ENCODE measurements at places on chromosomes 1 and 21.

- DNase-seq, result peak; percentile 13
Observed at GRCh38 chr1:231194843-231195516, 33.1 kb downstream of the TRIM67 start.

- DNase-seq, result no peak
Observed at GRCh38 chr1:229325853-229326487, 16.9 kb downstream of the CCSAP start.

- no peak for DNase-seq
Observed at GRCh38 chr1:153364766-153365666, 7.4 kb downstream of the S100A9 start.

DNA sequence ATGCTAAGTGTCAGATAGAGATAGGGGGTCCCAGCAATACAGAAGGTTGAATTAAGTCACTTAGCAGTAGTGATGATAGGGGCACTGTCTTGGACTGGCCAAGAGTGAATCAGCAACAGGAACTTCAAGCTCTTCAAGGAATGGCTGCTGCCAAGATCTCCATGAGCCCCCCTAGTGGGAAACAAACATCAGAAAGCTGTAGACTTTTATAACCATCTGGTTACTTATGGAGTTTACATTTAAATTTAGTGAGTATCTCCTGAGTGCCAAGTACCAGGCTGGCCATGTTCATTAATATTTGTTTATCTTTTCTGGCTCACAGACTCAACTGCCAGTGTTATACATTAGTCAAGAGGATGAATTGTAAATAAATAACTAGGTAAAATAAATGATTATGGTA lies 327.3 kb downstream of the TTLL7 start:
- no peak for DNase-seq

GRCh38 chr1:87683196-87683956 lies 354.7 kb downstream of the LMO4 start:
- no peak for DNase-seq

GRCh38 chr1:100134872-100135271 lies 1.9 kb downstream of the TRMT13 start:
- no peak for DNase-seq

- peak; percentile 17 for DNase-seq
Observed at GRCh38 chr21:25457411-25457810, 149.9 kb downstream of the MRPL39 start.

GRCh38 chr1:194159941-194160340 lies 973.5 kb upstream of the B3GALT2 start:
- no peak for DNase-seq

DNA sequence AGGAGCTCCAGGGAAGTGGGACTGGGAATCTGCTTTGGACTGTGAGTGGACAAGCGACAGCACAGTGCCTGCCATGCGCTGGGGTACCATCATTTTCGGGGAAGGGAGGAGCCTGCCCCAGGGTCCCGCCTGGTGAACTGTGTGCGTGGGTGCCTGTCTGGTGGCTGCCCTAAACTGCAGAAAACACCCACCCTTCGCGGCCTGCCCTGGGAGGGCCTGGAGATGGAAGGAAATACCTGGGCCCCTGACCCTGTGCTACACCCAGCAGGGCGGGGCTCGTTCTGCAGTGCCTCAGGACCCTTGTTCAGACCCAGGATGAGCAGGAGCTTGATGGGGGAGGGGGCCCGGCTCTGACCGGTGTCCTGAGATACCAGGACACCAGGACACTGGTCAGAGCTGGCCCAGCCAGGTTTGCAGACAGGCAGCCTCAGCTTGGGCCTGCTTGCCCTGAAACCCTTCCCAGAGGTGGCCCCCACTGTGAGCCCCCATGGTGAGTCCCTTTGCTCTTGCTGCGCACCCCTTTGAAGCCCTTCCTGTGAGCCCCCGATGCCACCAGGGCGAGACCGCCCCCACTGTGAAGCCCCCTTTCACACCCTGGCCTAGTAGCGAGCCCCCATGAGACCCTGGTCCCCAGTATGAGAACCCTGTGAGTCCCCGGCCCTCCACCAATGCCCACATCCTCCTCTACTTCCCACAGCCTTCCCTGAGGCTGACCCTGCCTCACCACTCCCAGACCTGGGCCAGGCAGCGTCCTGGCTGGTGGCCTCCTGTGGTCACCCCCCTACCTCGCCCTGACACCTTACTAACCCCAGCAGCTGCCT lies 2.6 kb downstream of the GJC2 start:
- no peak for DNase-seq

GRCh38 chr1:183024317-183025009 lies 1.2 kb downstream of the LAMC1 start:
- no peak for DNase-seq

DNA sequence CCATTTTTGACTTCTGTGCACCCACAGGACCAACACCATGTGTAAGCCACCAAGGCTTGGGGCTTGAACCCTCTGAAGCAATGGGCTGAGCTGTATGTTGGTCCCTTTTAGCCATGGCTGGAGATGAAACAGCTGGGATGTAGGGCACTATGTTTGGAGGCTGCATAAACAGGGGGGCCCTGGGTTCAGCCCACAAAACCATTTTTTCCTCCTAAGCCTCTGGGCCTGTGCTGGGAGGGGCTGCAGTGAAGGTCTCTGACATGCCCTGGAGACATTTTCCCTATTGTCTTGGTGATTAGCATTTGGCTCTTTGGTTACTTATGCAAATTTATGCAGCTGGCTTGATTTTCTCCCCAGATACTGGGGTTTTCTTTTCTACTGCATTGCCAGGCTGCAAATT lies 144.9 kb downstream of the ZNF326 start:
- no peak for DNase-seq

- no peak for DNase-seq
Observed at GRCh38 chr1:44636688-44637598, 37.3 kb downstream of the TMEM53 start.

- no peak for DNase-seq
Observed at GRCh38 chr1:56827711-56828110, 8.5 kb upstream of the FYB2 start.

Data from dermis microvascular lymphatic vessel endothelial cell (primary cell).